A172 (cell line): ENCODE measurements at places on chromosomes 7 and 10.

- DNase-seq = peak; percentile 79
Observed at GRCh38 chr7:43522406-43523156, 60.3 kb upstream of the STK17A start.

GRCh38 chr7:107315716-107316220 is 147.0 kb downstream of the HBP1 start:
- no peak for DNase-seq

- DNase-seq = no peak
Observed at GRCh38 chr7:130988443-130988842, 254.4 kb upstream of the KLF14 start.

DNA sequence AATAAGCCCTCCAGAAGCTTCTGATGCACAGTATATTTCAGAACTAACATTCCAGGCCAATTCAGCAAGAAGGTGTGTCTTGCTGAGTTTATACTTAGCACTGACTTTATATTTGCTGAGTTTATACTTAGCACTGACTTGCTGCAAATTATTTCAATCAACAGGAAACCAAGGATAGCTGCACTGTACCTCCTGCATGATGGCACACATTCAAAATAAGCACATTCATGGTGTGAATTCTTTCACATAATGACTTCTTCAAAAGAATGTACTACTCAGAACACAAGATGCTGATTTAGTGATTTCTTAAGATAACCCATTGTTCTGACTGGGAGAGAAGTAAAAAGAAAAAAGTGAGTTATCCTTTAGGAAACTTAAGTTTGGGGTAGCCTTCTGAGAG is 52.0 kb downstream of the JAZF1 start:
- peak; percentile 75 for DNase-seq

DNA sequence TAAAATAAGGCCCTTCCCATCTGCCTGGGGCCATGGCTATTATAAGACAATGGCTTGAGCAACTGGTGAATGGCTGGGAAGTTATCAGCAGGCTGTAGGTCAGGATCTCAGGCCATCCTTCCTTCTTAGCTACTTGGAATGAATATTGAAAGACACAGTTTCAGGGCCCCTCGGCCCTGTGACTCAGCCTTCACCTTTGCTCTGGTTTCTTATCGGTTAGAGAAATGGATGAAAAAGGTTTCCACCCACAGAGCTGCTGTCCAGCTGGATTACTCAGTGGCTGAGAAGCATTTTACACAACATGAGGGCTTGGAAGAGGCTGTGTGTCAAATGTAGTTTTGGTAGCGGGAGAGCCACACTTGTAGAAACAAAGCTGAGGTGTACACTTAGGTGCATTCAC is 9.4 kb downstream of the ACSL5 start:
- peak; percentile 91 for DNase-seq

GRCh38 chr10:6322805-6323204 is 120.1 kb downstream of the PFKFB3 start:
- DNase-seq = no peak

DNA sequence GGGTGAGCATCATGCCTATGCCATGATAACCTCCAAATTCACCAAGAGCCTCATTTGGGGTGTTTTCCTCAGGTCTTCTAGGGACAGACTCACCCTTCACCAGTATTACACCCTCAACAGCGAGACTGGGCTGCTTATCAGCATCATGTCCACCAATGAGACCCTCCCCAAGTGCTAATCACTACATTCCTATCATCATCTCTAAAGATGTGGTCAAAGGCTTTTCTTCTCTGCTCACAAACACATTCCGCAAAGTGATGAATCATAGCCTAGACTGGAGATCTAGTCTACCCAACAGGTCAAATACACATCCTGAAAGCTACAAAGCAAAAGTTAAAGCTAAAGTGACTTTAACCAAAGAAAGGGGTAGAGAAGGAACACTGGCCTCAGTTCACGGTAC is 75.3 kb upstream of the C7orf33 start:
- DNase-seq = peak; percentile 32

GRCh38 chr7:39898867-39899266 is 51.2 kb upstream of the CDK13 start:
- DNase-seq = no peak

DNA sequence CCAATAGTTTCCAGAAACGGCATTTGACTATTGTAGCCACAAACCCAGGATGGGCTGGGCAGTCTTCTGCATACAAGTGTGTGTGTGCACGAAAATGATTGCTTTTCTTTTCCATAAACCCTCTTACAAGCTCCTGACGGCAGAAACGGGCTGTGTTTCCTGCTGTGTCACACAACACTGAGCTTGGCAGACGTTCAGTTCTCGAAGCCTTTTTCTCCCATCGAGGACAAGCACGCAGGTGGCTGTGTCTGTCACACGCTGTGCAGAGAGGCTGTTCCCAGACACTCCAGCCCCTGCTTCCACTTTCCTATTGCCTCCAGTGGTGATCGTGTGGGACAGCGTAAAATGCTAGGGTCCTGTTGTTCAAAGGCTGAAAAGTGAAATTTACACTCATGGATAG is 32.1 kb downstream of the RBAK start:
- no peak for DNase-seq

- no peak for DNase-seq
Observed at GRCh38 chr7:26490640-26491624, 199.3 kb downstream of the SNX10 start.

- DNase-seq = no peak
Observed at GRCh38 chr10:26242706-26243350, 26.3 kb downstream of the GAD2 start.

GRCh38 chr7:15219758-15220157 is 317.2 kb upstream of the DGKB start:
- no peak for DNase-seq

DNA sequence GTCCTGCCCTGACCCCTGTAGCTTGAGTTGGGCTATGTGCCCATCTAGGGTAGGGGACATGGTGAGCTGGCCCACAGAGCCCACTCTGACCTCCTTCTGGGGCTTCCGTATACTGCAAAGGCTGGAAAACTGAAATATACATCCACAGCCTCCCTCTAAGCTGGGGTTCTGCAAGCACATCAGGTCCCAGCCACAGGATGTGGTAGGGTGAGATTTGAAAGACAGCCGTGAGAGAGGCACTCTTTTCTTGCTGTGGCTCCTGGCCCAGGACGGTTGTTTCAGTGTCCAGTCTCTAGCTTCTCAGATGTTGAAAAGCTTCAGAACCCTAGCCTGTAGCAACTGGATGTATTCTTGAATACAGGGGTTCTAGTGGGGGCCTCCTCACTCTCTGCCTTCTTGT is 60.1 kb upstream of the ADRB1 start:
- no peak for DNase-seq

DNA sequence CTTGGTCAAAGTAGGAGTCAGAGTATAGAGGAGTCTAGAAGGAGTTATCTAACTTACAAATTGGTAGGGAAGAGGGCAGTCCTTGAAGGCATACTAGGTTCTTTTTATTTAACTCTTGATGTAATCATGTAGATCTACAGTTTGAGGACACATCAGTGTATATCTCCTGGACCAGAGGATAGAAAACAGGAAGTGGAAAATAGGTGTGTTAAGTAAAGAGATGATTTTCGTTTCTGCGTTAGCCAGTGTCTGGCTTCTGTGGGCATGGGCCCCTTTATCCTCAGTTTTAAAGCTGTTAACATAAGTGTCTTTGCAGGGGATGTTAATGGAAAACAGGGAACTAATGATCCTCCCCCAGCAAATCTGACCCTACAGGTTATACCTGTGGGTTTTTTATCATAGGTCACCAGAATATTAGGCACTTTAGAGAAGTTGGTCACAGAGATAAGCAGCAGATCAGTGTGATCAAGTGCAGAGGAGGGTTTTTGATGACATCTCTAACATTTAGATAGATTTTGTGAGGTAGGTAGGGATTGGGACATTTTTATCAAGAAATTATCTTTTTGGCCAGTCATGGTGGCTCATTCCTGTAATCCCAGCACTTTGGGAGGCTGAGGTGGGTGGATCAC is 58.6 kb upstream of the PRSS1 start:
- DNase-seq = no peak

DNA sequence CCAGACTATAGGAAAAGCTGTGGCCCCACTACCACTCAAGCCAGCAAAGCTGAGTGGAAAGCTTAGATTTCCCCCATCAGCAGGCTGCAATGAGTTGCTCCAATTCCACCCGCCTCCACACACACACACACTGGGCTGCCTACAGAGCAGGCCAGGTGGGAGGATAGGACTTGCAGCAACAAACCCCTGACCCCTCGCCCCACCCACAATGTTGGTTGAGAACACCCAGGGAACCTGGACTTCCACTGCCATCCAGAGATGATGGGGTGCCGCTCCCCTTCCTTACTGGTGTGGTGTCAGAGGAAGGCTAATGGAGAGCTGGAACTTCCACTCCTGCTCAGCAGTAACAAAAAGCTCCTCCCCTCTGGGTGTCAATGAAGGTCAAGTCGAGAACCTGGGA is 16.8 kb upstream of the PLEKHA1 start:
- DNase-seq = no peak

DNA sequence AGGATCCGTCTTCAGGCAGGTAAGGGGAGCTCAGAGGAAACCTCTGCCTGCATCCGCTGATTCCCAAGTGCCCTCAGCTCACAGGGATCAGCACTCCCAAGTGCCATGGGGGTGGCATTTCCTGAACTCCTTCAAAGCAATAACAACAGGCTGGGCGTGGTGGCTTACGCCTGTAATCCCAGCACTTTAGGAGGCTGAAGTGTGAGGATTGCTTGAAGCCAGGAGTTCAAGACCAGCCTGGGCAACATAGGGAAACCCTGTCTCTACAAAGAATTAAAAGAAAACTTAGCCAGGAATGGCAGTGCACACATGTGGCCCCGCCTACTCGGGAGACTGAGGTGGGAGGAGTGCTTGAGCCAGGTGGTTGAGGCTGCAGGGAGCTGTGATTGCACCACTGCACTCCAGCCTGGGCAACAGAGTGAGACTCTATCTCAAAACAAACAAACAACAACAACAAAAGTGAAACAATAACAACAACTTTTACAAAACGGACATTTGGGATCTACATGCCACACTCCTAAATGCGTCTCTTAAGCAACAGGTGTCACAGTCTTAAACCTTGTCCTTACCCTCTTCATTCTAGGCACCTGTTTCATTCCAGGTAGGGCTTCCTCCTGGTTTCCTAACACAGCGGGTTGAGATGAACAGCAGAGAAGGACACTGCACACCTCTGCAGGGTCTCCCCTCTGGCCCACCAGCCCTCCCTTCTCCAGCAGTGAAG is 73.8 kb downstream of the PAXIP1 start:
- no peak for DNase-seq

GRCh38 chr10:115830265-115830970 is 442.6 kb downstream of the GFRA1 start:
- DNase-seq = no peak

GRCh38 chr10:124705817-124706461 is 38.2 kb downstream of the FAM53B start:
- no peak for DNase-seq

DNA sequence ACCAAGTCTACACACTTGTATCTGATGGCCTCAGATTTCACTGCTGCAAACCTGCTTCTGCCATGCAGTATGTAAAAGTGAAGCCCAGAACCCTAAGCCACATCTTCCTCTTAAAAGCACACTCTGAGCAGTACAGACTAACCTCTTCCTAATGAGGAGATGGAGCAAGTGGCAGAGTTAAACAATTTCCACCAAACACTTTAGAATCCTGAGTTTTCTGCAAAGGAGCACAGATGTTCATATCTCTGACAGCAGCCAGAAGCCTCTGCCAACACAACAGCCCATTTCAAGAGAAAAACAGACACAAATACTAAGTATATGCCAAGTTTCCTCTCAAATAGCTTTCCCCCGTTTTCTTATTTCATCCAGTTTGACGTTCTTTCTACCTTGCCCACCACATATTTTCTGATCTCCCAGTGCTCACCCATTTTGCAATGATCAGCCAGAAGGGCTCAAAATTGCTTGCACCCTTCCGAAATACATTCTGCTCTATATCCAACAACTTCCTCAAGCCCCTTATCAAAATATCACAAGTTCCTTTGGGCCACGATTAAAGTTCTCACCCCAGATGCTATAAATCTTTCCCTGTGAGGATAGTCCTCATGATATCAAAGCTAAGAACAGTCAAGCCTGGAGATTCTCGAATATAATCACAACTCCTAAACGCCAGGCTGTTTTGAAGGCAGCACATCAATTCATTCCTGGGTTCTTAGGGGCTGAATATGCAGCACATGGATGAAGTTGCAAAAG is 27.5 kb downstream of the ELMO1 start:
- no peak for DNase-seq

DNA sequence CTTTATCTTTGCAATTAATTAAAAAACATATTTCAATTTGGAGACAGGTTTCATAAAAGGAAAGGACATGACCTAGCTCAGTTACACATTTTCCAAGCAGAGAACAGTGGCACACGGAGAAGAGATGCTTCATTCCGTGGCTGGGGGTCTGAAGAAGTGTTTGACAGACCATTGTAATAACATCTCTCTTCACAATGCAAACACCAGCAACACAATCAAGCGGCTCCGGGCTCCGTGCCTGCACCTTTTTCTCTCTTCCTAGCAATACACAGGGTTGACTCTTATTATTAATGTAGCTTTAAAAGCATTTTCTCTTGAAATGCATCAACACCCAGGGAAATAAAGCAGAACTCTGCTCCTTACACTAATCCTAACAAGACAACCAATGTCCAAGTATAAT is 261.0 kb upstream of the AOAH start:
- DNase-seq = no peak

GRCh38 chr10:108789336-108789735 is 1134.0 kb downstream of the XPNPEP1 start:
- no peak for DNase-seq

DNA sequence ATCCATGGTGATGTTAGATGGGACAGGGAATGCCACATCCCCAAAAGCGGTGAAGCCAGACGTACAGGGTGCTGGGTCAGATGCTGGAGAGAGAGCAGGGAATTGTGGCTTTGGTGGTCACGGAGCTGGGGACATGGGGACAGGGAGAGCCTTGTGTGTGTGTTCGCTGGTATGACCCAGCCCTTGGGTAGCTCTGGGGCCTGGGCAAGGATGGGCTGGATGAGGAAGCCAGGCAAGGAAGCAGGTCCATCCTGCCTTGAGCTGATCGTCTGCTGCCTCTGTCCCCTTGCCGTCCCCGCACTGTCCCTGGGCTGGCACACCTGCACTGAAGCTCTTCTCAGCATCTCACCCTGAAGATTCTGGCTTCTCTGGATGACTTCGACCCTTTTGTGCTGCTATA is 15.4 kb upstream of the CLDN4 start:
- no peak for DNase-seq

- peak; percentile 38 for DNase-seq
Observed at GRCh38 chr10:122282253-122282671, 11.2 kb downstream of the BTBD16 start.

DNA sequence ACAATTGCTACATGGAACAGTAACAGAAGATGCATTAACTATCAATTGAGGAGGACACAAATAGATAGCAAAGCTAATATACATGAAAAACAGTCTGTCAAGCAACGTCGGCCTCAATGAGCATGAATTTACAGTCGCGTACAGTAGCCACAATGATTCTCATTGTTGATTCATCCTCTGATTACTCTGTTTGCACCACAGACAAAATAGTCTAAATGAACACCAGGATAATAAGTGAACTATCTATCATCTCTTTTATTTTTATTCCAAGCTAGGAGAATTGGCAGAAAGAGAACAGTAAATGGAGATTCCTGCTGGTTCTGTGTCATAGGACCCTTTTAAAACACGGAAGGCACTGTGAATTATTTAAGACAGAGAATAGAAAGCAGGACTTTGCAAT is 108.5 kb downstream of the EVX1 start:
- DNase-seq = no peak

GRCh38 chr10:105188737-105189462 is 547.8 kb downstream of the SORCS3 start:
- DNase-seq = peak; percentile 66
